ENCODE measurements at places on chromosomes 12 and 14.

DNA sequence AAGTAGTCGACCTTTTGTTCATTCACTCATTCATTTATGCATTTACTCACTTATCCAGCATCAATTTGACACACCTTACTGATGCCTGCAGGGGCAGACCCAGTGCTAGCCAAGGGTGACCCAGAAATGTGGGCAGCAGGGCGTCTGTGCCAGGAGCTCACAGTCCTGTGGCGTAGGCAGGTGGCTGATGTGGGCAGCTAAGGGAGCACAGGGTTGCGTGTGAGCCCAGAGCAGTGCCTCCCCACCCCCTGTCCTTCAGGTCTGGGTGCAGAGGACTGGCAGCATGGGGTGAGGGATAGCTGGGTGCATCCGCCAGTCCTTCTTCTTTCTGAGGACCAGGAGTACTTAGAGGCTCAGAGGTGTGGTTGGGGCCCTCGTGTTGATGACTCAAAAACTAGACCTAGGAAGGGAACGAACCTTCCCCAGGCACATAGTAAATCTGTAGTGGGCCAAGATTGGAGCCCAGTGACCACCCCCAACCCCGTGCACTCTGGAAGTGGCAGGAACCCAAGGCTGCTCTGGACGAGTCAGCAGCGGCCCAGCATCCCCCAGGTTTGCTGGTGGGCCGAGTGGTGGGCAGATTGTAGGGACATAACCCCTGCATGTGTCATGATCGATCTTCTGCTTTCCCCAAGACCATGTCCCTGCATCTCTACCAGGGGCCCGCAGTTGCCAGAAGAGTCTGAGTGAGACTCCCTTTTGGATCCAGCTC lies 63.9 kb downstream of the BEGAIN start:
- no peak for DNase-seq

- DNase-seq, result no peak
Observed at GRCh38 chr12:107492393-107493134, 193.0 kb upstream of the PWP1 start.

GRCh38 chr12:127809275-127809674 lies 457.7 kb upstream of the TMEM132C start:
- no peak for DNase-seq

DNA sequence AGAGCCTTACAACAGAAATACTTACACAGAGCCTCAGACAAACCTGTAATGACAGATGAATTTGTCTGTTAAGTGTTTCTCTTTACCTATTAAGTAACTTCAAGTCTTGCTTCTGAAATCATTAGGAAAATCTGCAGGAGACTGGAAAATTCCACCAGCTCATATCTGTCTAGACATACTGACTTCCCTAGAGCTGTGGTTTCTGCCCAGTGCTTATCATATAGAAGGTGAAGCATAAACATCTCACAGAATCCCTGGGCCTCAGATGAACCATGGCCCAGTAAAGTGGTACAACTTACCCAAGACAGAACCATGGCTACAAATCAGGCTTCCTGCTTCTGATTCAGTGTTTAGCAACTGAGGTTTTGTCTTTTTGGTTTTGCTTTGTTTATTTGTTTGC lies 91.6 kb downstream of the EGLN3 start:
- DNase-seq, result no peak

DNA sequence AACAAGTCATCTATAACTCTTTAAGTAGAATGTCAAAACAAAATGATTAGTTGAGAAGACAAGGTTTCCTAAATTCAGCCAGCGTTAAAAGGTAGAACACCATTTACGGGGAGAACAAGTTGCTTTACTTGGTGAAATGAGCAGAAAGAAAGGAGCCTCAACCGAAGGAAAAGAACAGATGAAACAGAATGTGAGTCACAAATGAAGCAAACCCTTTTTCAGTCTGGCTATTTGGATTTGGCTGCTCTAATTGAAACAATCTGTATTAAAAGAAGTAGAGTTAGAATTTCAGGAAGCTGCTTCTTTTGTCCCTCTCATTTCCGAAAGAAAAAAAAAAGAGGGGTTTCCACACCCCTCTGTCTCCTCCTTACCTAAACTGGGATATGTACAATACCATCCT lies 34.6 kb downstream of the CEP128 start:
- DNase-seq, result no peak

DNA sequence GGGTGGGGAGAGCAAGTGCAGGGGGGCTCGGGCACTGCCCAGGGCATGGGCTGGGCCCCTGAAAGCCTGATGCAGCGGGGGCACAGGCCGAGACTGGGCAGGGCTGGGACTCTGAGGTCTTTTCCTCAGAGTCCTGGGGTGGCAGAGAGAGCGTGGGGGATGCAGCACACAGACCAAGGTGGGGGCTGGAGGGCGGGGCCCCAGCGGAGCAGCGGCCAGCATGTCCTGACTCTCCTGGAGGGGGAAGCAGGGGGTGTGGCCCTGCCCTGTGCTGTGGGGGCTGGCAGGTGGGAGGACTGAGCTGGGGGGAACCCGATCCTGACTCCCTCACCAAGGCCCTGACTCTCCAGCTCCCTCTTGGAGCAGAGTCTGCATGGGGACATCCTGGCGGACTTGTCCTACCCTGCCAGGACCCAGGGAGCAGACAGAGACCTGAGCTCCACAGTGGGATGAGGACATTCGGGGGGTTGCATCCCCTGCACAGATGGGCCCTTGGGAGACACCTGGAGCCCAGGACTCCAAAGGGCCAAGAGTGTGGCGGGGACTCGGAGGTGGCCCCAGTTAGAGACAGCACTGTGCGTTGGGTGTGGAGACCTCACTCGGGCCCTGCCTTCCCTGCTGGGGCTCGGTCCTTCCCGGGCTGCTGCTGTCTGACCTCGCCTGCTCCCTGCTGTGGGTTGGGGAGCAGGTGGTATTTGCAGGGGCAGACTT lies 326.1 kb downstream of the TMEM121 start:
- DNase-seq, result peak; percentile 70

Data from vagina (tissue), 2 donors.